ENCODE measurements at places on chromosomes 16 and 17. TPM values are rescaled to one million over a fixed set of nuclear protein-coding genes. Genes with fewer than 3 reads are reported as not detected.

- no peak for DNase-seq
Observed at GRCh38 chr16:2715064-2715463, 5.0 kb downstream of the PRSS27 start.

NLRC3 gene
- total RNA-seq: 12.5 TPM

DNA sequence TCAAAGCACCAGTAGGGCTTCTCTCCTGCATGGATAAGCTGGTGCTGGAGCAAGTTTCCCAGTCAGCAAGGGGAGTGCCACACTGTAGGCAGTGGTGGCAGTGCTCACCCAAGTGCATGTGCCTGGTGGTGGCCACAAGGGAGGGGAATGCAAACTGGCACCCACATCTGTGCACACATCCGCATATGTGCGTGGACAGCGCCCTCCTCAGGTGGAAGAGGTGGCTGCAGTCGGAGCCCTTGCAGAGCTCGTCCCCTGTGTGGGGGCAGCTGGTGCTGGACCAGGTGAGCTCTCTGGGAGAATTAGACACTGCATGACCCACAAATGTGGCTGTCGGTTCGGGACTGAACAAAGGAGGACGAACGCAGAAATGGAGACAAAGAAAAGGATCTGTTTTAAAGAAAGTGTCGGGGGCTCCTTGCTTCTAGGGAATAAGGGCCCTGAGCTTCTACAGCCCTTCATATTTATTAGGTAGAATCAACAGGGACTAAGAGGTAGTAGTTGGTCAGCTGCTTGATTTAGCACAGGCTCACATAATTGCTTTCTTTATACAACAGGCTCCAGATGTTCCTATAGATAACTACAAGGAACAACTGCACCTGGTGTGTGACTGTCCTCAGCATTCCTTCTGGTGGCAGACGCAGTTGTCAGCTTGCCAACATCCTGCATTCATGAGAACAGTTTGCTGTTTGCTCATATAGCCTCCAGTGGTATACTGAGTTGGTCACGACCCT lies 5.3 kb upstream of the ZNF689 start:
- DNase-seq: peak; percentile 77

OXLD1 gene
- total RNA-seq: 53.0 TPM

GRCh38 chr17:50559674-50560184 lies 786 bp upstream of the CACNA1G start:
- DNase-seq: peak; percentile 42

- DNase-seq: no peak
Observed at GRCh38 chr17:79969906-79970305, 65.8 kb downstream of the TBC1D16 start.

GRCh38 chr16:80948886-80949493 lies 57.7 kb downstream of the CMC2 start:
- no peak for DNase-seq

DNA sequence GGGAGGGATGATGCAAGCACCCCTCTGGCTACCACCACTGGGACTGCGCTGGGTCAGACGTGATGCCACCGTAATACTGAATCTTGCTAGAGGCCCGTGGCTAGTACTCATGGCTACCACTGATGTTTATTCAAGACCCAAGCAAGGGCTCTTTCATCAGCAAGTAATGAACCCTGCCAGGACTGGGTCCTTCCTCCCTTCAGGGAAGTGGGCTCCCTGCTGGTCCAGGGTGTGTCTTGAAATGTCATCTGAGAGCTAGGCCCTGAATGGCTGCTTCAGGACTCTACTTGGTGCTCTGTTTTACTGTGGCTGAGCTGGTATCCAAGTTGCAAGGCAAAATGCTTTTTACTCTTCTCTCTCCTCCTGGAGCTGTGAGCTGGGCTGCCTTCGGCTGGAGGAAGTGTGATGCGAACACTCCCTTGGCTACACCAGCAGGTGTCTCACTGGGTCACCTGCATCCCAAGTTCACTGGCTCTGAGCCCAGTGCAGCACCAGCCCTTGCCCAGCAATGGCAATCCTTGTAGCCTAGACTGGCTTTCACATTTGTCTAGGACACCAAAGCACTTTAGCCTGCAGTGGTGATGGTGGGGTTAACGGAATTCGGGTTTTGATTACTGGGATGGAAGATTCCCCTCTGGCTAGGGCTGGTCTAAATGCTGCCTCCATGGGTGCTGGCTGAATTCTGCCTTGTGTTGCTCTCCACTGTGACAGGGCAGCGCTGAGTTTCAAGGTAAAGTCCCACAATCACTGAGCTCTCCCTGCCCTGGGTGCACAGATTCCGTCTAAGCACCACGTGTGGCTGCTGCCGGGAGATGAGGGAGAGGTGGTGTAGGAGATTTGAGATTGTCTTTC lies 98.6 kb downstream of the USP22 start:
- DNase-seq: peak; percentile 12

All from activated naive CD8-positive, alpha-beta T cell treated with anti-CD3 and anti-CD28 coated beads for 36 hours (primary cell).